ENCODE measurements at places on chromosomes 12 and 14. TPM values are rescaled to one million over a fixed set of nuclear protein-coding genes. Genes with fewer than 3 reads are reported as not detected.
A peak's percentile ranks its signal among the peaks of the same experiment; 100 is the strongest.

The INHBC gene
- total RNA-seq, result not detected

The YEATS4 gene
- total RNA-seq, result 6.1 TPM

The ATG2B gene
- 32.2 TPM for total RNA-seq

The ASIC1 gene
- 2.9 TPM for total RNA-seq

- DNase-seq, result peak; percentile 67
Measured at GRCh38 chr14:90742729-90743128, 73.5 kb downstream of the TTC7B start.
